ENCODE measurements at places on chromosomes 4 and X. TPM values are rescaled to one million over a fixed set of nuclear protein-coding genes. Genes with fewer than 3 reads are reported as not detected.

Gene PABPC1L2A
- total RNA-seq, result not detected

Gene PROM1
- 23.0 TPM for total RNA-seq

Gene UGT2A1
- total RNA-seq, result not detected

Gene PIR
- total RNA-seq, result 4.9 TPM

Gene TBC1D8B
- 0.20 TPM for total RNA-seq

Gene HPSE
- 0.53 TPM for total RNA-seq

Gene MGARP
- 22.3 TPM for total RNA-seq

Gene PHOX2B
- total RNA-seq, result not detected

Gene GPRIN3
- total RNA-seq, result 0.12 TPM

Gene DDX53
- total RNA-seq, result not detected

Gene HAUS3
- 29.1 TPM for total RNA-seq

Gene KIAA1210
- total RNA-seq, result not detected

Gene FAM149A
- 0.13 TPM for total RNA-seq

Gene GPRASP1
- 2.3 TPM for total RNA-seq

Gene DNAAF6
- total RNA-seq, result not detected

Gene PCSK1N
- total RNA-seq, result not detected

Gene IL1RAPL1
- not detected for total RNA-seq
